ENCODE measurements at places on chromosomes 16 and 17.

DNA sequence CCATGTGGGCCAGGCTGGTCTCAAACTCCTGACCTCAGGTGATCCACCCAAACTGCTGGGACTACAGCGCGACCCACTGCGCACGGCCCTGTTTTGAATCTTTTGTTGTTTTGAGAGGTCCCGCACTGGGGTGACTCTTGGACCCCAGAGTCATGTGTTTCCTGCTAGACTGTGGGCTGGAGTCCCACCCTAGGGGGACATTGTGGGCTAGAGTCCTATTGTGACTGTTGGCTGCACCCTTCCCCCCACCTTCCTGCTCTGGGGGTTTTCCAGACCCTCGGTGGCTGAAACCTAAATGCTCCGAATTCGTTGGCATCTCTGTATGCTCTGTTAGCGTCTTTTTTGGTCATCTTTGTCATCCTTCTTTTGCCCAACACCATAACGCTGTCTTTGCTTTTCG lies 16.0 kb downstream of the NUPR1 start:
- no peak for DNase-seq

DNA sequence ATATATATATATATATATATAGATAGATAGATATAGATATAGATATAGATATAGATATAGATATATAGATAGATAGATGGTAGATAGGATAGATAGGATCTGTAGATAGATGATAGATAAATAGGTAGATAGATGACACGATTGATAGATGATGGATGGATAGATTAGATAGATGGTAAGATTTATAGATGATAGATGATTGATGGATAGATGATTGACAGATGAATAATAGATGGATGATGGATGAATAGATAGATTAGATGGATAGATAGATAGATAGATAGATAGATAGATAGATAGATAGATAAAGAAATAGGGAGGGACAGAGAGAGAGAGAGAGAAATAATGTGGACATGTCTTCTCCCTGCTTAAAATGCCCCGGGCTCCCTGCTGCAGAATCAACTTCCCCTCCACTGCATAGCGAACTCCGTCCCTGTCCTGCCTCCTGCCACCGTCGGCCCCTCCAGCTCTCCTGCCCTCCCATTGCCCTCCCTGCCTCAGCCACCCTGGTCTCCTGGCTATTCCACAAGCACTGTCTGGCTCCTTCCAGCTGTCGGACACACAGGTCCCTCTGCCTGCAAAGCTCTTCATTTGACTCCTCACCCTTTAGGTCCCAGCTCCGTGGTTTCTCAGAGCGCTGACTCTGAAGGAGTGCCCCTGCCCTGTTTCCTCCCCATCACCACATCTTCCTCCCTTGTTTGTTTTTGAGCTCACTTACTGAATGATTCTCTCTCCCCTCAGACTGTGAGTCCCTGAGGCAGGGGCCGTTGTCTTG lies 254.0 kb downstream of the KATNIP start:
- peak; percentile 16 for DNase-seq

DNA sequence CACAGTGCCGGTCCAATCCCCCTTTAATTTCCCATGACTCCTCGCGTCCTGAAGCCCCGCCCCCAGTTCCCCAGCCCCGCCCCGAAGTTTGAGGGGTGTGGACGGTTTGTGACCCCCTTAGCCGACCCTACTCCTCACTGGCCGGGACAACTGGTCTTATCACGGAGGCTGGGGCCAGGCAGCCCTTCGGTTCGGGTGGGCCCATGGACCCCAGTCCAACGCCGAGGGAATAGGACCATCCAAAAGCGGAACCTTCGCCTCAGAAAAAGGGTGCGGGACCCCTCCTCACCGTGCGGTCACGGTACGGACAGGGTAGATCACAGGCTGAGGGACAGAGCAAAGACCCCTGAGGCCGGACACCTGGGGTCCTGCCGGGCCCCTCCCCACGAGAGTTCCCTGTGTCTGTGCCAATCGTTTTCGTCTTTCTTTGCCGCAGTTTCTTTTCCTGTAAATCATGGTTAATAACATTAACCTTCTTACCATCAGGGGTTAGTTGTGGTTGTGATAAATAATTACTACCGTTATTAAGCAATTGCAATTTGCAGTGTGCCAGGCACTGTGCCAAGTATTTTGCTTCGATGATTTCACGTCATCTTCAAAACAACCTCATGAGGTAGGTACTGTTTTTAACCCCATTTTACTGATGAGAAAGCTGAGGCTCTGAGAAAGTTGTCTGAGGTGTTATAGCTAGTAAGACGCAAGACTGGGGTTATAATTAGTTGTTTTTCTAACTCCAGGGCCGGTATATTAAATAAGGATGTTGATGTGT lies 543 bp downstream of the TMUB2 start:
- DNase-seq, result no peak

GRCh38 chr17:80667462-80668277 lies 123.0 kb downstream of the RPTOR start:
- no peak for DNase-seq

DNA sequence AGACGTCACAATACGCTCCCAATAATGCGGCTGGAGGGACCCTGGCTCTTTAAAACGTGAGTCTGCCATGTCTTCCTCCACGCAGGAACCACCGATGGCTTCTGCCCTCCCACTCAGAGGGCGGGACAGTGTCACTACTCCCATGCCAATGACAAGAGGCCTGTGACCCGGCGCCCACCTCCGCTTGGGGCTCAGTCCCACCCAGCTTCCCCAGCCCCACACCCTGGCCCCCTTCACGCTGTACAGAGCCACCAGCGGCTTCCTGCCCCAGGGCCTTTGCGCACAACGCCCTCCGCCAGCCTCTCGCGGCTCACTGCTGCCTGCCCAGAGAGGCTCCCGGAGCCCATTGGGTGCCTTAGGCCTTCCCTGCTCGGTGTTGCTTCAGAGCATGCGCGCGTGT lies 29.5 kb upstream of the ZNF469 start:
- DNase-seq, result no peak

DNA sequence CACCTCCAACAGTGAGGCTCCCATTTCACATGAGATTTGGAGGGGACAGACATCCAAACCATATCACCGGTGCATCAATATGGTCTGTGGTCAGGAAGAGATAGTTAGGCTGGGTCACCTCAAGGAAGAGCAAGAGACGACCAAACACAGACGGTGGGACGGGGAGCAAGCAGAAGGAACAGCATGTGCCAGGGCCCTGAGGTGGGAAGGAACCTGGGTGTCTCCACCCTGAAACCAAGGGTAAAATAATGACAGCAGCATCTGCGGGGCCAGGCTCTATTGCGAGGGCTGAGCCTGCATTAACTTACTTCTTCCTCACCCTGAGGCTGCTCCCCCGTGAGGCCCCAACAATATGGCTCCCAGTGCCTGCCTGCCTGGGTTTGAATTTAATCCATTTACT lies 8.9 kb upstream of the PRSS21 start:
- no peak for DNase-seq

Measured in ELF-1 (cell line).